Activated effector memory CD4-positive, alpha-beta T cell treated with anti-CD3 and anti-CD28 coated beads, Interleukin-2, amount 50 U/mL, for 16 hours (primary cell): ENCODE measurements at places on chromosomes 4 and X.

DNA sequence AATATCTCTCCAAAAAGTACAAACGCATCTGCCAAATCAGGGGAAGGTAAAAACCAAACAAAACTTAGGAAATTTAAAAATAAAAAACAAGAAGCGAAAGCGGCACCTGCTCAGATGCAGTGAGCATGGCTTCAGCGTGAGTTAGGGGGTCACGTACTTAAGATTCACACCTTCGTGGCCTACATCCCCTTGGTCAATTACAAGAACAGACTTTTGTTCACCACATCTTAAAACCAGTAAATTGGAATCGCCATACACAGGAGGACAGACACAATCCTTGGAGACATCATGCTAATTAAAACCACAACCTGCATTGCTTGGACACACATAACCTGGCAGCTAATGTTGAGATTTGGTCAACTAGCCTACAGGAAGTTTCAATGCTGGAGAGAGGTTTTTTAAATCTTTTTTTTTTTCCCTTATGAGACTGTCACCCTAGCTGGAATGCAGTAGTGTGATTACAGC lies 12.5 kb upstream of the SEL1L3 start:
- DNase-seq, result no peak

DNA sequence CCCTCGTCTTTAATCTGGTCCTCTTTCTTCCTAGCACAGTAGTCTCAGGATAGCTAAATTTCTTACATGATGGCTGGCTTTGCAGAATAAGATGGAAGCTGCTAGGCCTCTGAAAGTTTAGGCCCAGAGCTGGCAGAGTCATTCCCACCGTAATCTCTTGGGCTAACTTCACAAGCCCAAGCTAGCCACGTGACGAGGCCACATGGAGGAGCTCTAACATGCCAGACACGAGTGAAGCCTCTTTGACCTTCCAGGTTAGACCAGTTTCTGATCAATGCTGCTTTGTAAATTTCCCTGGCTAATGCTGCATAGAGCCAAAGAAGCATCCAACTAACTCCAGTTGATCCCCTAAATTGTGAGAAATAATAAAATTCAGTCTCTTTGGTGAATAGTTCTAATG lies 9.5 kb upstream of the CENPE start:
- DNase-seq, result no peak

DNA sequence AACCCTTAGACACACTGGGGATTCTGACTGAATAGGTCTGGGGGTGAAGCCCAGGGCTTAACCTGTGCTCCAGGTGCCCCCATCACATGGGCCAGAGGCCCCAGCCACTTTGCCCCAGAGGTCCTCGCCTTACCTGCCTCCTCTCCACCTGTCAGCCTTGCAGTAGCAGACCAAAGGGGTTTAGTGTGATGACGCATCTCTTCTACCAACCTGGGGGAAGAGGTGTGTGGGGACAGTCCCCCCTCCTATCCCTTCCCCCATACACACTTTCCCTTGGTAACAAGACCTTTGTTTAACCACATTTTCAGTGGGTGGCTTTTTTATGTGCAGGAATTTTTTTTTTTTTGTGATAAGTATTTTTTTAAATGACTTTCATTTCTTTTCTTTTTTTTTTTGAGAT lies 6.3 kb downstream of the CLCN4 start:
- DNase-seq, result no peak

DNA sequence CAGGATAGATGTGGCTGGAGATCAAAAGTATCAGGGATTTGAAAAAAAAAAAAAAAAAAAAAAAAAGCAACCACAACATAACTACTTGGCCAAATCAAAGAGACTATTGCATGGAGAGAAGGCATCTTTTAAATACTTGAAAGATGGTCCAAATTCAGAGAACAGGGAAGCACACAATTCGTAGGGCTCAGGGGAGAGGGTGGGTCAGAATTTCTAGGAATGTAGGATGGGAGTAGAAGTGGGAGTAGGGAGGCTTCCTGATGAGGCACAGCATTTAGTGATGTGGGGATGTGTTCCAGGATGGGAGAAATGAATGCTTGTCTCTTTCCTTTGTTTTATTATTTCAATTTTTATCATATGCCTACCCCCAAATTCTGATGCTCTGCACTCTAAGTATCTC lies 36.3 kb downstream of the RTL3 start:
- no peak for DNase-seq

- DNase-seq, result no peak
Measured at GRCh38 chr4:77834403-77834802, 15.2 kb upstream of the CNOT6L start.

DNA sequence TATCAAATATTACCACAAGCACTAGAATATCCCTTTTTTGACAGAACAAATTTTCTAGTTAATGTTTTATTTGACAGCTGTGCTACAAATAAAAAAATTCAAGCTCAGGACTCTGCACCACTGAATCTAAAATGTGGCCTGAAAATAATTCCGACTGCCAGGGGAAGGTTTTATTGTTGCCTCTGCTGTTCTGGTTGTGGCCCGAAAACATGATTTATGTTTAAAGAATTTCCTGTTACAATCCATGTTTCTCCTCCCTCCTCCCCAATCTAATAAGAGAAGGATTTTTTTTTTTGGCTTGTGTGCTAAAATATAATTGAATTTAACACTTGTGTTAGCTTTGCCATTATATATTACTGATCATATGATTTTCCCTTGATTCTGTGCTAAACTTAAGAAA lies 227.8 kb downstream of the DCLK2 start:
- DNase-seq, result no peak

GRCh38 chr4:127120441-127121090 lies 512.2 kb upstream of the INTU start:
- no peak for DNase-seq

DNA sequence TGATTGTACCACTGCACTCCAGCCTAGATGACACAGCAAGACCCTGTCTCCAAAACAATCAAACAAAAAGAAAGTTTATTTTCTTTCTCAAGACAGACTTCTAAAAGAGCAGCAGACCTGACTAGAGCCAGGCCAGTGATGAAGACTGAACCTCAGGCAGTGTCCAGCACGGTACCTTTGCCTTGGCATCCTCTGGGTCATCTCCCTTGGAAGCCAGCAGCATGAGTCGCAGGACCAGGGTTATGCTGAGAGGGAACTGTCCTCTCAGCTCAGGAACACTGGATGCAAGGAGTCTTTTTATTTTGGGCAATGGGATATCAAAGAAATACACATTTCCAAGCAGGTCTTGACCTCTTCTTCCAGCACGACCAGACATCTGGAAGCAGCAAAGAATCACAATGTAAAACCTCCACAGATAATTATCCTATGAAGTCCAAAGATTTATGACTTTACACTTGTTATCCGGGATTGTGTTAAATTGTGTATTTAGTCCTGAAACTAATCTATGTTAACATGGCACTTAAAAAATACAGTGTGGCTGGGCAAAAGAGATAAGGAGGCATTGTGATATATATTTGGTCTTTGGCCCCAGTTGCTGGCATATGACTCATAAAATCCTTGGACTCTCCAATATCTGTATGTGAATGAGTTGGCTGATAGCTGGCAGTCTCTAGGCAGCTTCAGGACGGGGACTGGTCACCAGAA lies 66.0 kb upstream of the DDX60 start:
- no peak for DNase-seq

DNA sequence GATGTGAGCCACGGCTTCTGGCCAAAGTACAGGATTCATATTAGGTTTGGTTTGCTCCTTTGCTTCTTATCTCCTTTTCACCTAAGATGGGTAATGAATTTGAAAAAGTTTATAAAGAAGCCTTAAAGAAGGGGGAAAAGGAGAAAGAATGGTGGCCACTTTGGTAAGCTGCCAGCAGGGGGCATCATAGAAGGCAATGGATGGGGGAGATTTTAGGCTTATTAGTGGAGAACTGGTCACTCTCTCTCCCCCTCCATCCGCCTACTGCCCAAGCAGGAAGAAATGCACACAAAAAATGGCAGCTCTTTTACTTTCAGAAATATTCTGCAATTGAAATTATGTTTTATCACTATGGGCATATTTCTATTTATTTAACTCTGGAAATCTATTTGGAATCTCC lies 32.0 kb downstream of the SPARCL1 start:
- DNase-seq, result no peak

- no peak for DNase-seq
Measured at GRCh38 chr4:143252478-143252877, 67.8 kb downstream of the USP38 start.

- no peak for DNase-seq
Measured at GRCh38 chr4:111632641-111633151, 512.6 kb upstream of the FAM241A start.

DNA sequence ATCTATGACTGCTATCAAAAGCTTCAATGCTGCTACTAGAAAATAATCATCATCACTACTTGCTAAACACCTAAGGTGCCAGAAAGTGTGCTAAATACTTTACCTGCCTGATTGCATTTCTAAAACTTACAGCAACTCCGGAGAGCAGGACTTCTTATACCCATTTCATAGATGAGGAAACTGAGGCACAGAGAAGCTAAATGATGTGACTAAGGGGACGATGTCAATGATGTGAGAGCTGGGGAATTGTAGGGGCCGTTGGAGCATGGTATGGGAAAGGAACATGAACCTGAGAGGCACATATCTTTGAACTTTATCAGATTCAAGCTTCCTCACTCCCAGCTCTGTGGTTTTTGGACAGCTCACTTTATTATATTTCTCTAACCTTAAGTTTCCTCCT lies 38.7 kb downstream of the CCKAR start:
- no peak for DNase-seq

DNA sequence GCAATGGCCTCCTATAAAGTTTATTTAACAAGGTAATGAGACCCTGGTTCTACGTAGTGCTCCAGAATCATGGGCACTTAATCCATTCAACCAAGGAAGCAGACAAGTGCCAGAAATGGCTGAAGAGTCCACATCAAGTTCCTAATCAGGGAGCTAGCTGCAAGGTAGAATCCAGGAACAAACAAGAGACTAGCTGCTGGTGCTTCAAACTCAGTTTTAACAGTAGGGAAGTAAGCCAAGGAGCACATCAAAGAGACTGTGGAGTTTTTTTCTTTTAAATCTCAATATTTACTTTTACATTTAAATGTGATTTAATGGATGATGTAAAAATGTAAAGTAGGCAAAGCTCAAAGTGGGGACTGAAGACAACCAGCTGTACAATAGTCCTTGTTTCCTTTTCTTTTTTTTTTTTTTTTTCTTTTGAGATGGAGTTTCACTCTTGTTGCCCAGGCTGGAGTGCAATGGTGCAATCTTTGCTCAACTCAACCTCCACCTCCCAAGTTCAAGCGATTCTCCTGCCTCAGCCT lies 630.4 kb downstream of the CCSER1 start:
- no peak for DNase-seq
